ENCODE measurements at places on chromosomes 16 and 17. TPM values are rescaled to one million over a fixed set of nuclear protein-coding genes. Genes with fewer than 3 reads are reported as not detected.

The MYH3 gene
- 8.9 TPM for polyA plus RNA-seq

The LLGL2 gene
- polyA plus RNA-seq = 51.7 TPM

The KRT33B gene
- not detected for polyA plus RNA-seq

The WFIKKN2 gene
- polyA plus RNA-seq = 0.98 TPM

The KCNJ2 gene
- polyA plus RNA-seq = 4.2 TPM

The ZNF750 gene
- 0.73 TPM for polyA plus RNA-seq

The SEZ6 gene
- 0.64 TPM for polyA plus RNA-seq

The HID1 gene
- polyA plus RNA-seq = 50.6 TPM

Data from right lung (tissue), 10 donors.